ENCODE measurements at places on chromosomes 4 and X. TPM values are rescaled to one million over a fixed set of nuclear protein-coding genes. Genes with fewer than 3 reads are reported as not detected.

DNA sequence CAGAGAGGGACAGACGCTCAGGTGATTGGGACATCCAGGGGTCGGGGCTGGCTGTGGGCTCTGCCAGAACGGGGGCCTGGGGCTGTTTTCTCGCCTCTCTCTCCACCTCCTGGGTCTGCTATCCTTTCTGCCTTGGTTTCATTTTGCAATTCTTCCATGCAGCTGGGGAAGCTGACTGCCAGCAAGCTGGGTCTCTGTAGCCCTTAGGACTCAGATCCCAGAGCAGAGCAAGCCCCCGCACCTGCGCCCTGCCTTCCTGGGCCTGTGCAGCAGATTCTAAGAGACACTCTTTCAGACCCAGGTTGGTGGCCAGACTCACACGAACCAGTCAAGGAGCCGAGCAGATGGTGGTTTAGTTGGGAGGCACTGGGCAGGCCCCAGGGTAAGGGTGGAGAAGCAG is 59.1 kb upstream of the GRPEL1 start:
- no peak for DNase-seq

DNA sequence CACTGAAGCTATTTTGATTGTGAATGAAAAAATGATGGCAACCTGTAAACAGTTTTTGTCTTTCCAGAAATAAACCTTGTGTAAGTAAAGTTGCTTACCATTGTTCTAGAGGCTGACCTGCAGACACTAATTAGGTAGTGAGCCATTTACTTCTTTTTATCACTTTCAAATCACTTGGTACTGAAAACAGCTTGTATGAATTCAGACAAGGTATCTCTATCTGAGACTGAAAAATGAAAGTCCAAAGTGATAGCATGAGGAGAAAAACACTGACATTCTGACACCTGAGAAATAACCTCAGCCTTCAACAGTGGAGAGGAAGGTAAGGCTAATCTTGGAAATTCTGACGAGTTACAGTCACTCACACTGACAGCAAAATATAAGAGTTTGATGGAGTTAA is 238.8 kb downstream of the GPC3 start:
- DNase-seq, result no peak

DNA sequence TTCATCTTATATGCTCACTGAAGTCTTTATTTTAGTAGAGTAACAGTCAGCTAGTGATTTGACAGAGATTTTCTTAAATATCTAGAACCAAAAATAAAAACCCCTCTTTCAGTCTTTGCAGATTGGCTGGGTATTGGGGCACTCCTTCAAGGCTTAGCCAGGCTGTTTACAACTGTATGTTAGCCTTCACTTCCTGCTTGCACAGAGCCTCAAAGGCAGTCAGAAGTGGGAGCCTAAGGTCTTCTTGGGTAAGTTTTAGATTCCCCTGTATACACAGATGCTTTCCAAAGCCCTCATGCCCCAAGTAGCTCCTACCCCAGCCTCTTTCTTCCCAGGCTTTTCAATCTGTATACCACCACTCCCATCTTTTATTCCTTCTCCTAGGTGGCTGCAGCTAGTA is 136.1 kb upstream of the STIM2 start:
- no peak for DNase-seq

DNA sequence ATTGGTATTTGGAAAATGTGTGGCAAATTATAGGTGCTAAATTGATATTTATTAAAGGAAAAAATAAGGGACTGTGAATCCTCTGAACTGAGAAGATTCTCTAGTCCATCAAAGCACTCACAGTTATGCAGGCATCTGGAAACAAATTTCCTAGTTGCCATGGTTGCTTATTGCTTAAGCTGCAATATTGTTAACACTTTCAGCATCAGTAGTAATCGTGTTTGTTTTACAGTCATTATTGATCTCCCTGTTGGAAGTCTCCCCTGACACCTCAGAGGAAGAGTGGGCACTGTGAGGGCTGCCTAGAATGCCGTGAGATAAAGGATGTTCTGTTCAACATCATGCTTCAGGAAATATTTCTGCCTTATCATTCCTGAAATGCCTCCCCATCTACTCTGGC is 2004.3 kb upstream of the ADGRL3 start:
- DNase-seq, result no peak

DNA sequence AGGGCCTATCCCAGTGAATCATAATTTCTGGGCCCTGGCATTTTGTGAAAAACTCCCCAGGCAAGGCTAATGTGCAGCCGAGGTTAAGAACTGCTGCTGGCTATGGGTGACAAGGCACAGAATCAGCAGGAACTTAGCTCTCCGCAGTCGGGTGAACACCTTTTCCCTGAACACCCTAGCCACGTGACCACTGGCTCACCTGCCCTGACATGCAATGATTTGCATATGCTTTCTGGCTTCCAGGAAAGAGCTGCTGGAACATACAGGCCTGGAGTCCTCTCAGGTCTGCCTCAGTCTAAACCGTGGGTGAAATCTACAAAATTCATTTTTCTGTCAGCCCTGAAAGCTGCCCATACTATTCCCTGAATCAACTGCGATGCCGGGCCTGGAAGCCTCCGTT is 56.6 kb downstream of the ZNF827 start:
- DNase-seq, result no peak

Gene ASMT
- total RNA-seq, result not detected

Gene CYBB
- total RNA-seq, result not detected

- peak; percentile 70 for DNase-seq
Measured at GRCh38 chrX:1392376-1393068, 609 bp upstream of the SLC25A6 start.

GRCh38 chr4:182647646-182648300 is 269.4 kb downstream of the DCTD start:
- no peak for DNase-seq

GRCh38 chr4:158112611-158113010 is 60.2 kb downstream of the GASK1B start:
- no peak for DNase-seq

- peak; percentile 64 for DNase-seq
Measured at GRCh38 chrX:151396042-151396824, 773 bp upstream of the VMA21 start.

DNA sequence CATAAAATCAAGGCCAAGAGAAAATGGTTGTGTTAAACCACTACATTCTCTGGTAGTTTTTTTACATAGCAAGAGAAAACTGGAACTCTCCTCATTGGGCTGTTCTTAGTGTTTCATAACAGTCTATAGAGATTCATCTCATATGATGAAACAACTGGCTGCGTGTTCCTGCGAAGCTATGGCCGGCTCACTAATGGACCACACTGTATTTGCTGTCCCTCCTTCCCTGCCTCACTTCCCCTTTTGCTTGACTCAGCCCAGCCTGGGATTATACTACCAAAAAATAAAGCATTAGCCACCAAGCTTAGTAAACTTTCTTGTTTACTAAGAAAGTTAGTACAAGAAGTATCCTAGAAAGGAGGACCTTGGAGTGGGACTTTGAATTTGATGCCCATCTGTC is 31.6 kb upstream of the LSM6 start:
- DNase-seq, result no peak

Gene TEC
- total RNA-seq, result 6.8 TPM

- no peak for DNase-seq
Measured at GRCh38 chr4:59068722-59069418, 1958.7 kb upstream of the IGFBP7 start.

DNA sequence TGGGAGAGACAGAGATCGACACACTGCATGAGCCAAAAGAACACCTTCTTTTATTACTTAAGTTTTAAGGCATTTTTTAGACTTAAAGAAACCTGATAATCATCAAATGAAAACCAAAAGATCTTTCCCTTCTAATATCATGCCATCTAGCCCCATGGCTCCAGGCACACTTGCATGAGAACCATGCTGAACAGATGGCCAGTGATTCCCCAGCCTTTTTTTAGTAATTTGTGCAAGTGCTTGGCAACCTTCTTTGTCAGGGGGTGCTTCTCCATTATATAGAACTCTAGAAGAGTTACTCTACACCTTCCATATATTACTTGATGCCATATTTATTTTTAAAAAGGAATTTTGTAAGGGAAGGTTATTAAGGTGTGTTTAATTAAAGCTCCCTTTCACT is 182.2 kb upstream of the TEX13C start:
- DNase-seq, result no peak

DNA sequence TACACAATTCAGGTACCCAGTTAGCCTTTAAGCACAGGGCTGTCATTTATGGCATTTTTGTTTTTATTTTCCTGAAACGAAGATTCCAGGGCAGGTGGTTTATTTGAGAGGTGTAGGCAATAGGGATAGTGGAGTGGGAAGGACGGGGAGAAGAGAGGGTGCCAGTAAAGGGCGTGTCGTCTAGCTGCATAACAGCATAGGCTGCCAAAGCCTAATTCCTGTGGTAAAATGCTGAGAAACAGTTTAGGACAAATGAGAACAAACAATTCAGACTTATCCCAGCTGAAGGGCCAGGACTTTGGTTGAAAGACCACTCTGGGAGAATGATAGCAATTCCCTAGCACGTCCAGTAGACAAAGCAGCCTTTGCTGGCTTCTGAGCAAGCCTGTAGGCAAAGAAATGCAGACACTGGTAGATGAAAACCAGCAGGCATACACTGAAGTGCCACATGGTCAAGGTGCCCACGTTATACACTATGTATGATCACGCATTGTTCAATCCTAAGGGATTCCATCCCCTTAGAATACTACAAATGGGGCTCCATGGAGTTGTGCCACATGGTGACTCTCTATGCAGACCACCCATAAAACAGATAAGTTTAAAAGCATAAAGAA is 70.6 kb downstream of the PKD2 start:
- no peak for DNase-seq

Gene TMEM35A
- 3.5 TPM for total RNA-seq

Gene DRP2
- 3.1 TPM for total RNA-seq
